Stimulated activated CD4-positive, alpha-beta T cell treated with anti-CD3 and anti-CD28 coated beads, TNF-alpha, amount 100 ng/mL, for 1 hour (primary cell): ENCODE measurements at places on chromosomes 3 and 15.

DNA sequence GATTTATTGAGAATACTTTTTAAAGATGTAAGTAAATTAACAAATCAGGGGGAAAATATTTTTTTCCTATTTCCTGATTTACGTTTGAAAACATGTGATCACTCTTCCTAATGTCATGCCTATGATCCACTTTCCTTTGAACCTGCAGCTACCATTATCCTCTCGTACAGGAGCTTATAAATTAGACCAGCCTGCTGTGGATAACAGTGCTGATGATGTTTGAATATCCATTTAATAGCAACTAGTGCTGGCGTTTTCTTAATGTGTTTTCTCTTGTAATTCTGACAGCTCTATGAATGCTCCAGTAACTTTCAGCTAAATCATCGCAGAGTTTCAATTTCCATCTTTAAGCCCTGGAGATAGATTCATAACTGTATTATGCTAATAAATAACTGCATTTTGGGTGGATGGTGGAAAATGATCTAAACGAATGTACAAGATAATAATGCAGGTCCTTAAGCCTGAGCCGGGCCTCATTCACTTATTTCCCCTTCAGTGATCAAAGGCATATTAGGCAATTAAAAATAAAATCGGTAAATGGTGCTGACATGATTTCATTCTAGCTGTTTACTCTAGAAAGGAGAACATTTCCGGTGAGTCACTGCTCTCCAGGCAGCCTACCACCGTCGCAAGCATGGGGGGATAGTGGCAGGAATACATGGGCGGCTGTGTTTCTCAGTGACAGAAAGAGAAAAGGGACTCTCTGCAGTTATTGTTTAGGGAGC is 58.5 kb upstream of the SLC24A5 start:
- no peak for DNase-seq

GRCh38 chr15:99424131-99424571 is 141.6 kb upstream of the MEF2A start:
- DNase-seq, result no peak

DNA sequence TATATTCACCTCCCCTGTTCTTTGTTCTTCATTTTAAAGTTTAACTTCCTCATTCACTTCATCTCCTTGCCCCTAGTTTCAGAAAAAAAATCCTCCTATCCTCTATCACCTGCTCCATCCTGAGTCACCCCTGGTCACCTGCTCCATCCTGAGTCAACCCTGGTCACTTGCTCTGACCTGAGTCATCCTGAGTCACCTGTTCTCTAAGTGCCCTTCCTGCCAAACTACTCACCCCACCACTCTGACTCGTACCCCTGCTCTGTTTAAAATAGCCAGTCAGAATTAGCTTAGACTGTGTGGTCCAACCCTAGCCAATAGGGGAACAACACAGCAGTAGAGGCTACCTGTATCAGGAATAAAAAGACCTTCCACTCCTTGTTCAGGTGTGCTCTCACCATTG is 716.9 kb downstream of the ZBBX start:
- no peak for DNase-seq

- DNase-seq, result no peak
Observed at GRCh38 chr3:113111011-113111707, 100.2 kb upstream of the BOC start.

DNA sequence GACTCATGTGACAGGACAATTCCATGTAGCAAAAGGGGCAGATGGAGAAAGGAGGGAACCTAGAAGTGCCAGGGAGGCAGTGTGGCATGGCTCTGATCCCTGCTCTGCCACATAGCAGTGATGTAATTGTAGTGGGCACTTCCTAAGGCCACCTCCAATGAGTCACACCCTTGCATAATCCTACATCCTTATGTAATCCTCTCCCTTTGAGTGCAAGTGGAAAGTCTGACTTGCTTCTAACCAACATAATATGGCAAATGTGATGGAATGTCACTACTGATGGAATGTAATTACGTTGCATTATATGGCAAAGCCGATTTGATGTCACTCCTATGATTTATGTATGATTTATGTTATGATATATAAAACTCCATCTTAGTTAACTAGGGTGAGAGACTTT is 72.9 kb upstream of the ATP2C1 start:
- no peak for DNase-seq

- DNase-seq, result no peak
Observed at GRCh38 chr3:99909714-99910495, 92.2 kb downstream of the CMSS1 start.

DNA sequence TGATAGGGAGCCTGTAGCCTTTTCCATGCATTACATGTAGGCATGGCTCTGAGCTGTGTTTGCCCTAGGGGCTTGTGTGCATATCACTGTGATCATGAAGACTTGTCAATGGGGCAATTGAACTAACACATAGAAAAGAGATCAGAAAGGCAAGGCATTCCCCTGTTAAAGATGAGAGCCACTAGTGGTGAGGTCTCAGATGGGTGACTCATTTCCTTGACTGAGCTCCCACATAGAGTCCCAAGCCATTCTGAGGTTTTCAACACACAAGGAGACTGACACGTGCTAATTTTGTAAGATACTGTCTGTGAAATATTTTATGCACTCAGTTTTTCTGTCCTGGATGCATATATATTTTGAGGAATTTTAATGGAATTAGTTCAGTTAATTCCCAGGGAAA is 53.8 kb downstream of the SAMMSON start:
- DNase-seq, result no peak

DNA sequence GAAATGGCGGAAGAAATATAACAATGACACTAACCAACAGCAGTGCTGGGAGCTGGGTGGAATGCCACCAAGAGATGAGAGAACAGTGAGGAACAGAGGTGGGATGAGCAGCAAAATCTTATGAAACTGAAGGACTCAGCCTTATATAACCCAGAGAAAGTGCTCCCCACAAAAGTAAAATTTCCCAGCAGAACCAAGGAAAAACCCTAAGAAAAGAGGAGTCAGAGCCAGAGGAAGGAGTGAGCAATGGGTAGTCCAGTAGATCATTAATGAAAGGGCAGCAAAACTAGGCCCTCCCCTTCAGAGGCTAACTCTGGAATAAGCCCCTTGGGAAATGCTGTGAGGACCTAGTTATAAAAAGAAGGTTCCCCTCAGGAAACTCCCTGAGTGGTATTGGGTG is 24.7 kb upstream of the UBE2E1 start:
- no peak for DNase-seq

- no peak for DNase-seq
Observed at GRCh38 chr15:28955993-28956421, 70.2 kb downstream of the APBA2 start.

DNA sequence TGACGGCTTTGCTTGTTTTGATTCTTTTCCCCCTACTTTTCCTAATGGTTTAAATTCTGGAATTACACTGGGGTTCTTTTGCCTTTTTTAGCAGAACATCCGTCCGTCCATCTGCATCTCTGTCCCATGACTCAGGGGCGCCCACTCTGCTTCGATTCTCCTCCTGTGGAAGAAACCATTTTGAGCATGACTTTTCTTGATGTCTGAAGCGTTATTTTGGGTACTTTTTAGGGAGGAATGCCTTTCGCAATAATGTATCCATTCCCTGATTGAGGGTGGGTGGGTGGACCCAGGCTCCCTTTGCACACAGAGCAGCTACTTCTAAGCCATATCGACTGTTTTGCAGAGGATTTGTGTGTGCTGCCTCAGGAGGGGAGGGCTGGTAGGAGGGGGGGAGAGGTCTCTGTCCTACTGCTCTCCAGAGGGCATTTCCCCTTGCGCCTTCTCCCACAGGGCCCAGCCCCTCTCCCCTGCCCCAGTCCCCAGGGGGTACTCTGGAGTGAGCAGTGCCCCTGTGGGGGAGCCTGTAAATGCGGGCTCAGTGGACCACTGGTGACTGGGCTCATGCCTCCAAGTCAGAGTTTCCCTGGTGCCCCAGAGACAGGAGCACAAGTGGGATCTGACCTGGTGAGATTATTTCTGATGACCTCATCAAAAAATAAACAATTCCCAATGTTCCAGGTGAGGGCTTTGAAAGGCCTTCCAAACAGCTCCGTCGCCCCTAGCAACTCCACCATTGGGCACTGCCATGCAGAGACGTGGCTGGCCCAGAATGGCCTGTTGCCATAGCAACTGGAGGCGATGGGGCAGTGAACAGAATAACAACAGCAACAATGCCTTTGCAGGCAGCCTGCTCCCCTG is 19.5 kb upstream of the BSN start:
- DNase-seq, result no peak

DNA sequence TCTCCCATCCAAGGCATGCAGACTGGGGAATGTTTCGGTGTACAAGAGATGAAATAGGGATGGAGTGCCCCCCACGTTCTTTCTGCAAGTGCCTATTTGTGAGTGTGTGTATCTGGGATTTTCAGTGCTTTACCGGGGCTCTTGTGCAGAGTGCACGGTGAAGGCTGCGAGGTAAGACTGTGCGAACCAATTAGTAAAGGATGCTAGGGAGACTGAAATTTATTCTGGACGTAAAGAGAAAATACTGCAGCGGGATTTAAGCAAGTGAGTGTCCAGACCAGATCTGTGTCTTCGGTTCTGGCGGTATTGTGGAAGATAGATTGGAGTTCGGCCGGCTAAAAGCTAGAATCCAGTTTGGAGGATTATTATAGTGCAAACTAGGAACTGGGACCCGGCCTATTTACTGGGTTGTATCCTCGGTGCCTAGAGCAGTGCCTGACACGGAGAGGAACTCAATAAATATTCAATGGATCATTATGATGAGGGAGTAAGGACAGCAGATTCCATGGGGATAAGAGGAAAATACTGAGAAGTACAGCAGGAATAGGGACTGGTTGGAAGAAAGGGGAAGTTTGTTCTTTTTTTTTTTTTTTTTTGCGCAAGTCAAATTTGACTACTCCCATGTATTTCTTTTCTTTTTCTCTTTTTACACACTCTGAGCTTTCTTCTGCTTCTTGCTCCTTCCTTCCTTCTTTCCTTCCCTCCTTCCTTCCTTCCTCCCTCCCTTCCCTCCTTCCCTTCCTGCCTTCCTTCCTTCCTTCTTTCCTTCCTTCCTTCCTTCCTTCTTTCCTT is 580 bp upstream of the MAGEF1 start:
- no peak for DNase-seq

- no peak for DNase-seq
Observed at GRCh38 chr3:25292036-25292435, 136.0 kb upstream of the RARB start.

GRCh38 chr15:61025781-61026180 is 203.3 kb downstream of the RORA start:
- DNase-seq, result no peak

GRCh38 chr3:71061037-71061436 is 522.5 kb downstream of the FOXP1 start:
- no peak for DNase-seq

DNA sequence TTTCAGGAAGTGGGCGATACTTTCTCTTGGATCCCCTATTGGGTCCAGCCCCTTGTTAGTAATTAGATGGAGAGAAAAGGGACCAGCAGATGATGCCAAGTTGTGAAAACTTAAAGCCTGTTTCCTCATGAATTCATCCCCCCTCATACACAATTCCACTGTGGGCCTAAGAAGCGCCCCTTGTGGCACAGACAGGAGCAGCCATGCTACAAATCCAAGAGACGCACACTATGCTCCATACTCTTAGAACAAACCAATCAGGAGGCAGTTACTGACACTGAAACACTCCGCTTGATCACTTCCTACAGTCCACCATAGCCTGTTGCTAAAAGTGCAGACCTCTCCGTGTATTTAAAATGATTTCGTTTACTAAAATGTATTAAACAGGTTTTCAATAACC is 111.3 kb upstream of the ARRDC4 start:
- DNase-seq, result no peak

- DNase-seq, result no peak
Observed at GRCh38 chr3:73557986-73558726, 66.6 kb downstream of the PDZRN3 start.

- no peak for DNase-seq
Observed at GRCh38 chr3:174216946-174217718, 642.0 kb upstream of the NAALADL2 start.

GRCh38 chr3:84967767-84968581 is 9.2 kb downstream of the CADM2 start:
- DNase-seq, result no peak

GRCh38 chr15:36468746-36469145 is 110.7 kb upstream of the CDIN1 start:
- DNase-seq, result no peak

DNA sequence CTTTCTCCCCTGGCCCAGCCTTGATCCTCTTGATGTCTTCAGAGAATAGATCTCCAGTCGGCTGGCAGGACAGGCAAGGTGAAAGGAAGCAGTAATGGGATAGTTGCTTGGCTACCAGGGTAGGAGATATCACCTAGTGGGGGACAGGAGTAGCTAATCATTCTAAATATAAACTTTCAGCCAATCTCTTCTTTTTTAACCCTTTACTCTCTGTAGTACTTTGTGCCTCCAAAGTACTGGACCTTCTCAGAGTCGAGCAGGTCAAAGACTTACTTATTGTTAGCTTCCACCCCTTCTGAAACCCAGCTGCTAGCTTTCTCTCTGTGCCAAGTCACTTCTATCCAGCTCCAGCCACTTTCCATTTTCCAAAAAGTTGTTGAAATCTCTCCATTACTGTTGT is 43.4 kb upstream of the FILIP1L start:
- DNase-seq, result no peak

DNA sequence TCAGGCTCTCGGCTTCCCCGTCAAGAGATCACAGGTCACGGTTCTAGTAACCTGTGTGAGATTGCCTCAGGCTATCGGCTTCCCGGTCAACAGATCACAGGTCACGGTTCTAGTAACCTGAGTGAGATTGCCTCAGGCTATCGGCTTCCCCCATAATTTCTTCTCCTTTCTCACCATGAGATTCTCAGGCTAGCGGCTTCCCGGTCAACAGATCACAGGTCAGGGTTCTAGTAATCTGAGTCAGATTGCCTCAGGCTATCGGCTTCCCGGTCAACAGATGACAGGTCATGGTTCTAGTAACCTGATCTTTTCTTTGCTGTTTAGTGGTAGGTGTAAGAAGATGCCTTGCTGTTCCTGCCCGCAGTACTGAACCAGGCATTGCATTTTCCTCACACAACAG is 418.2 kb upstream of the ZNF717 start:
- DNase-seq, result no peak

DNA sequence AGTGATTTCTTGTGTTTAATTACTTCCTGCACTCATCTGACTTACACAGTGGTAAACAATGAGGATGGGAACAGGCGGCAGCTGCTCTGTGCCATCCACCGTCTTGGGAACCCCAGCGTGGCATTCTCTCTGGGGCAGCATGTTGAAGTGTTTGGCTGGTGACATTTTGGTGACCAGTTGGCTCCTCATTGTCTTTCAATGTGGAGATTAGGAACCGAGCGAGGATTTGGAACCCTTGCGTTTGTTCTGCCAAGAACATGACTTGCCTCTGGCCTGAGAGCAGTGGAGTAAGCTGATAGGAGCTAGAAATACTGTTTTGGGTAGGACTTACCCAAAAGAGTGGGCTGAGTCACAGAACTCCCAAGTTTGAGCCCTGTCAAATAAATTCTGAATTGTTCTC is 88.8 kb downstream of the IGF1R start:
- DNase-seq, result no peak

DNA sequence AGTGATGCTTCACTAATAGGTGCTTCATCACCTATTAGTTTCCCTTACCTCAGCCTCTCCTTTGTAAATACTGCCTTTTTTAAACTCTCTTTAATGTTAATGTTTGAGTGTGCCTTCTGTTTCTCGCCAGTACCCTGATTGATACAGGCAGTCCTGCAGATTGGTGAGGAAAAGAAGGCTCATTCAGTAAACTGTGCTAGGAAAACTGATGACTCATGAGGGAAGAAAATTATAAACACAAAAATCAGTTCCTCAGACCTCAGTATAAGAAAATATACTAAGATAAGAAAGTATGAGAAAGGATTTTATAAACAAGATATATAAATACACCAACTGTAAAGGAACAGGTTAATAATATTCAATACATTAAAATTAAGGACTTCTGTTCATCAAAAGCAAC is 54.8 kb upstream of the OXTR start:
- no peak for DNase-seq

- DNase-seq, result no peak
Observed at GRCh38 chr15:72464251-72464650, 9.9 kb upstream of the ARIH1 start.
